ENCODE measurements at places on chromosomes 4 and X.
A peak's percentile ranks its signal among the peaks of the same experiment; 100 is the strongest.

GRCh38 chrX:153307276-153308178 lies 14.0 kb downstream of the PNMA6F start:
- DNase-seq: no peak

GRCh38 chr4:92232566-92232965 lies 71.2 kb upstream of the GRID2 start:
- DNase-seq: no peak

DNA sequence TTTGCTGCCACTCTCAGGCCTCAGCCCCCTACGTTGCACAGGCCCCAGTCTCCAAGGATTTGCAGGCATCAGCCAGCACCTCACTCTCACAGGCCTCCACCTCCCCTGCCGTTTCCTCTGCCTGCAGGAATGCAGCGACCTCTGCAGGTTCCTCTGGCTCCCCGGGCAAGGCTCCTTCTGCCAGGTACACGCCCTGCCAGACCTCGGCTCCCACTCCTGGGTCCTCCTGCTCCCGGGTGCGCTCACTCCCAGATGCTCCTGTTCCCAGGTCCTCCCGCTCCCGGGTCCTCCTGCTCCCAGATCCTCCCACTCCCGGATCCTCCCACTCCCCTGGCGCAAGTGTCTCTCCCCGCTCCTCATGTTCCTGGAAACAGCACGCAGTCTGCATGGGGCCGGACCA lies 144.4 kb upstream of the RADX start:
- no peak for DNase-seq

DNA sequence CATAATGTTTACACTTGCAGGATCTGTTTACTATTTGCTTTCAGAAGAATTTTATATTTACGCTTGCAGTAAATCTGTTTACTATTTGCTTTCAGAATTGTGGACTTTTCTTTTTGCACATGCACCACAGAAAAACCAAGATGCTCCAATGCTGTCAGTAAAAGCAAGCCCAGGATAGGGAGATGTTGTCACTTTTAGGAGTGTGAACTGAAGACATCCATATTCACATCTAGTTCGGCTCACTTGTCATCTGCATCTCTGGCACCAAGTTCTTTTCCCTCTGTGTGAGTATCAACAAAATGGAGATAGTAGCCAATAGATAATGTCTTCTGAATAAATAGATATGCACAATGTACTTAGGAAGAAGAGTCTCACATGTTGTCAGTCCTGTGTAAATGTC lies 109.3 kb upstream of the MXRA5 start:
- DNase-seq: no peak

DNA sequence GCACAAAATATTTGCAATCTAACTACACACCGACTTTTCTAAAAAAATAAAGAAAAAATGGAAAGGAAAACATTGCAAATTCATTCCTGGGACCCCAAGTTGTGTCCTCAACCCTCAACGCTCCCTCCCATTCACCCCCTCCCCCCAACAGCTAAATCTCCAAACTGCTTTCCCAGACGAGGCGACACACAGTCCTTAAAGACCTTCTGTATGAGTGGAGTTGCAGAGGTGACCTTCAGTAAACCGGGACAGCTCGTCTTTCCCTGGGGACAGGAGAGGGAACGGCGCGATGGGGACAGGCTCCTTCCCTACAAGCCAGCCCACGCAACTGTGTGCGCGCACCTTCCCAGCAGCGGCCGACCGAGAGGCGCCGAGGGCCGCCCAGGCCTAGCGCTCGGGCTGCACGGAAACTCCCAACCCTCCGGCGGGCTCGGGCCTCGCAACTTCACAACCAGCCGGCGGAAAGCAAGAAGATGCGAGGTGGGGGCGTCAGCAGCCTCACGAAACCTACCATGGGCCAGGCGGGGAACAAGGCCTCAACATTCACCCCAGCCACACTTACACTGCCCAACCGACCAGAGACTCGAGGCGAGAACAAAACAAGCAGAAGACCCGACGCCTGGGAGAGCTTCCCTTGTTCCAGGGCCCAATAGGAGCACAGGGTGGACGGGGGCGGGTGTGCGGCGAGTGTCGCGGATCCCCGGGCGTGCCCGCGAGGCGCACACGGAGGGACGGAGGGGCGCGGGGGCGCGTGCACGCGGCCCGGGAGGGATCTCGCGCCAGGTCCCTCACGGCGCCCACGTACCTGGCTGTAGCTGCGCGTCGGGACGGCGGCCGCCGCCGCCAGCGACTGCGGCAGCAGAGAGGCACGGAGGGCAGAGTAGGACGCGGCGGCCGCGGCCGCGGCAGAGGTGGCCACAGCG lies 763 bp downstream of the GRSF1 start:
- peak; percentile 60 for DNase-seq

GRCh38 chrX:40950546-40950945 lies 134.7 kb upstream of the USP9X start:
- no peak for DNase-seq

GRCh38 chr4:156941940-156942548 lies 29.6 kb downstream of the PDGFC start:
- no peak for DNase-seq

DNA sequence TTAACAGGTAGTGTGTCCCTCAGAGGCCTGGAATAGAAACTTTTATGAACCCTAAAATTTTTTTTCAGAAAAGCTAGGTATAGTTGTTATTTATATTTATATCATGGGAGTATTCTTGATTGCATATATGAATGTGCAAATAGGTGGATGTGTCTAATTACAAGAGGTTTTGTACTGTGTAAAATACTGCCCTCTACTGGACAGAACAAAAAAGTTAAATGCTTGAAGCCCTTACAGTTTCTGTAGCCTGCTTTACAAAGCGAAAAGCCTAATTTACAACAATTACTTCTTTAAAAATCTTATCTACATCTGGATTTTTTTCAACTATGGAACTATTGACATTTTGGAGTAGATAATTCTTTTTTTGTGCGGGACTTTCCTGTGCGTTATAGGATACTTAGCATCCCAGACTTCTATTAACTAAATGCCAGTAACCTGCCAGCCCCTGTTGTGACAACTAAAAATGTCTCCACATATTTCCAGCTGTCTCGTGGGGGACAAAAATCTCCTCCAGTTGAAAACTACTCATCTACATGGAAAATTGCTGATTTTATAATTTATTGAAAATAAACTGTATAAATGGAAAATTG lies 35.1 kb downstream of the ENPEP start:
- DNase-seq: no peak

- DNase-seq: no peak
These were observed 31.0 kb downstream of the SLC9B1 start for GRCh38 chr4:102988429-102989020.

Measured in CD8-positive, alpha-beta memory T cell (primary cell).